NCI-H446 (cell line): ENCODE measurements at places on chromosomes 5 and 9.
A peak's percentile ranks its signal among the peaks of the same experiment; 100 is the strongest.

DNA sequence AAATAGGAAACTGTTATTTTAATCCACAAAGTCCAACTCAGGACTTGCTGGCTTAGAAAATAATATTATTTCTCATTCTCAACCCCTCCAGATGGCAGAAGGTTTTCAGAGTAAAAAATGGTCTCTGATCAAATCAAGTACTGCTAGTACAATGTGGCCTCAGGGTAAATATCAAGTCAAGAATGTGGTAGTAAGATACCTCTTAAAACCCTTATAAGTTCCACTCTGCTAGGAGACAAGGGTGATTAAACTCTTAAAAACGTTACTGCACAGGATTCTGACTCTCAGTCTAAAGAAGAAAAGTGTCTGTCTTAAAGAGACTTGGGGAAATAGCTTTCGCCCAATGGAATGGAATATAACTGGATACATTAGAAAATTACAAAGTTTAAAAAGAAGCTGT lies 120.8 kb upstream of the PDE4D start:
- DNase-seq: no peak

GRCh38 chr9:3894772-3895171 lies 369.0 kb upstream of the RFX3 start:
- DNase-seq: no peak

DNA sequence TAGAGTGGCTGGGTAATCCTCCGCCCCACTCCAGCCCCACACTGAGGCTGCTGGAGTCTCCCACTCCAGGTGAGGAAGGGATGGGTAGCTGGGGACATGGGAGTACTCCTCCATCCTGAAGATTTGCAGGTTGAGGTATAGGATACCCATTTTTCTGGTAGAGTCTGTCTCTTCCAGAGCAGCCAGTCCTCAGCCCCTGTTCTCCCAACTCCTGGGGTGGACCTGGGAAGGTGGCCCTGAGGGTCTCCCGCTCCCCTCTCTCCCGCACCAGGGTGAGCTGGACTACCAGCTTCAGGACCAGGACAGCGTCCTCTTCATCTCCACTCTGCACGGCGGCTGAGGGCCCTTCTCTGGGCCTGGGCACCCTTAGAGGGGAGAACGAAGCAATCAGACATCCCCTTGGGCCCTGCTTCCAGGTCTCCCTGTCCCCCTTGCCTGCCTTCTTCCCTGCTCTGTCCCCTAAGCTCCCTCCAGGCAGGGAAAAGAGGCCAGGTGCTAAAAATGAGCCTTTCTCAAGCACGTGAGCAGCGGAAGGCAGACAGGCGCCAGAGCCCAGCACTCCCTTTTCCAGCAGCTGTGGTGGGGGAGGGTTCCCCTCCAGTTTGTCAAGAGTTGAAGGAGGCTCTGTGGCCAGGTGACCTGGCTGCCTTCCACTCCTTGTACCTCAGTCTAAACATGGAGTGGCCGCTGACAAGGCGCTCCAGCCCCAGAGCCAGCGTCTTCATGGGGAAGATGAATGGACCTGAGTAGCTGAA lies 18.4 kb downstream of the URM1 start:
- DNase-seq: no peak

GRCh38 chr5:149128023-149128875 lies 13.0 kb upstream of the ABLIM3 start:
- DNase-seq: peak; percentile 9

- no peak for DNase-seq
These were observed 85.5 kb upstream of the PPP1R26 start for GRCh38 chr9:135394131-135394530.

- no peak for DNase-seq
These were observed 14.3 kb downstream of the ATPSCKMT start for GRCh38 chr5:10235350-10235749.

- DNase-seq: no peak
These were observed 150.6 kb downstream of the ERCC6L2 start for GRCh38 chr9:96025995-96026602.

DNA sequence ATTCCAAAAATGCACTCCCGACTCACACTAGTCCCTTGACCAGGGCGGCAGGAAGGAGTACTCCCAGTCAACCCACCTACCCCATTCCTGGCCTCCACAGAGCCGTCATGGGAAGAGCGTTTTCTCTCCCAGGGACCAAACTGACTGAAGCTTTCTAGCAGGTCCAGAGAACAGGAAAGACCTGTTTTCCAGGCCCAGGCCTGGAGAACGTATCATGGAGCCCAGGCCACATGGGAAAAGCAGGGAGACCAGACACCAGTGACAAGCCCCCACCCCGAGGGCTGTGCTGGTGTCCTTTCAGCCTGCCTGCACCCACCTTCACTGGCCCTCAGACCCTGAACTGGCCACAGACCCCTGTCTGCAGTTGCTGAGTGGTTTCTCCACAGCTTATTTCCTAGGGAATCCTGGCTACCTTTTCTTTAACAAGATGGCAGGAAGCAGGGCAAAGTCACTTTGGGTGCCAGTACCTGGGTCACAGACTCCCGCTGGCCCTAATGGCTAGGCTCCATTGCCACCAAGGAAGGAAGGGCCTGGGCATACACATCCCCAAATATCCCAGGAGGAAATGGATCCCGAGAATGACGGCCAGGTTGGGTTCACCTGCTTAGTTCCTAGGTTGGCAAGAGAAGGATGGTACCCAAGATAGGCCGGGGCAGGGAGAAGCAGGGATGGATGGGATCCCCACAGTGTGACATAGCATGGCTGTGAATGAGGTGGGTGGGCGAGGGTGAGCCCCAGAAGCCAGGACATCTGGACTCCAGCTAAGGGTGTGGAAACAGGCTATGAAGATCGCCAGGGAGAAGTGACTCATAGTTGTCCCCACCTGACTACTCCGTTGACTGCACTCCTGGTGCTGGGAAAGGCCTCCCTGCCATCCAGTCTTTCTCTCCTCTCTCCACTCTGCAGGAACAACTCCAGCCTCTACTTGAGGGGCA lies 12.2 kb downstream of the CCNI2 start:
- DNase-seq: no peak

- DNase-seq: no peak
These were observed 27.3 kb downstream of the ANP32B start for GRCh38 chr9:98010445-98010844.

DNA sequence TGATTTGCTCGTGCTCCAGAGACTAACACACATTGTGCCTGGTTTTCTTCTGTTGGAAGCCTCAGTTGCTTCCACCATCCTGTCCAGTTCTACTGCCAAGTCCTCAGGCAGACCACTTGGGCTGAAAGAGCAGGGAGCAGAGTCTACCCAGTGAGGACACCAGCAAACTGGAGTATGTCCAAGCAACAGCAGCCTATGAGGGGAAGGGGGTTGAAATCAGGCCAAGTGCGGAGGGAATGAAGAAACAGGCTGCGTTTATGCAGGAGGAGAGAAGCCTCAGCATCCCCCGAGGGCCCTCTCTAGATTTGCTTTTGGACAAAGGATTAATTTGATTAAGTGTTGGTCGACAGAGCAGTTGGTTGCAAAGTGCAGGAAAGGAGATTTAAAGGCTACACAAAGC lies 14.5 kb downstream of the DOCK2 start:
- DNase-seq: peak; percentile 39

DNA sequence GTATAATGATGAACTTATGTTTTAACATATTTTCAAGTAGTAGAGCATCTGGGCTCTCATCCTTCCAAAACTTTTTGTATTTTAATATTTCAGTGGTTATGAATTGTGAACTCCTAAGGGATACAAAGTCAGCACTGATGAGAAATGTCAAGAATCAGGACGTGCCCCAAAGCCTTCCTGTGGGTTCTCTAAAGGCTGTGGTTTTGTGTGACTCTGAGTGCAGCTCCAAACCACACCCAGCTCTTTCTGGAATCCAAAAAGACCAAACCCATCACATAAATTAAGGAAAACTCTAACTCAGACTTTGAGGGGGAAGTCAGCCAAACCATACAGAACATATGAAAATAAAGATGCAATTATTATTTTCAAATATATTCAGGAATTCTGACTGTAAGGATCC lies 40.8 kb upstream of the SMU1 start:
- no peak for DNase-seq

DNA sequence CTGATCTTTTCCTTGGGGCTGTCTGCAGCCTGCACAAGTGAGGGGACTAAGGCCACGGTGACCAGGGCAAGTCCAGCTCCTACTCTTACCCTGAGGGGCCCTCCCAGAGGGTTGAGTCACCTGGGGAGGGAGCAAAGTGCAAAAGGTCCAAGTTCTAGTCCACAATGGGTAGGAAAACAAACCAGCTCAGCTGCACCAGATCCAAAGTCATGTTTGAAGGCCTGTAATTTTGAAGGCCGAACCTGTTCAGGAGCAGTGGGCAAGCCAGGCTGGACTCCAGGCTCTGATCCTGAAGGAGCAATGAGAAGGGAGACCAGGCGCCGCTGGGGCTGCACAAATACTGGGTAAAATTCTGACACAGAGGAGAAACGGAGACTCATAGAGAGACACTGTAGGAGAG lies 15.8 kb upstream of the TCF7 start:
- DNase-seq: no peak

GRCh38 chr5:360257-361027 lies 38.9 kb downstream of the AHRR start:
- DNase-seq: no peak

DNA sequence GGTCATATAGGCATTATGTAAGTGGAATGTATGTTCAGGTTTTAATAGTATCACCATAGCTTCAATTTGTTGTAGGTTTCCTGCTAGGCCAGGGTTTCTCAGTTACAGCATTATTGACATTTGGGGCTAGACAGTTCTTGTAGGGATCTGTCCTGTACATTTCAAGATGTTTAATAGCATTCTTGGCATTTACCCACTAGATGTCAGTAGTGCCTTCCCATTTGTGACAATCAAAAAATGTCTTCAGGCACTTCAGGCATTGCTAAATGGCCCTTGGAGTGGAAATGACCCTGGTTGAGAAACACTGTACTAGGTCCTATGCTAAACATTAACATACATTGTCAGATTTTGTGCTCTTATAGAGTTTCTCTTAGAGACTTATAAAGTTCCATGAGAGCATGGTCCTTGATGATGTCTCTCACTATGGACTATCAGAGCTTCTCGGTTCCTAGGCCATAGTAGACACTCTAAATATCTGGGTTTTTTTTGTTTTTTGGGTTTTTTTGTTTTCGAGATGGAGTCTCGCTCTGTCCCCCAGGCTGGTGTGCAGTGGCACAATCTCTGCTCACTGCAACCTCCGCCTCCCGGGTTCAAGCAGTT lies 1.4 kb downstream of the KIF20A start:
- peak; percentile 56 for DNase-seq

GRCh38 chr5:64462391-64462790 lies 43.4 kb upstream of the RGS7BP start:
- no peak for DNase-seq

GRCh38 chr5:54656261-54656728 lies 138.7 kb downstream of the SNX18 start:
- no peak for DNase-seq
